NCI-H1105 (cell line): ENCODE measurements at places on chromosomes 7 and 10.

- no peak for DNase-seq
These were observed 40.4 kb downstream of the IFIT5 start for GRCh38 chr10:89454561-89455347.

DNA sequence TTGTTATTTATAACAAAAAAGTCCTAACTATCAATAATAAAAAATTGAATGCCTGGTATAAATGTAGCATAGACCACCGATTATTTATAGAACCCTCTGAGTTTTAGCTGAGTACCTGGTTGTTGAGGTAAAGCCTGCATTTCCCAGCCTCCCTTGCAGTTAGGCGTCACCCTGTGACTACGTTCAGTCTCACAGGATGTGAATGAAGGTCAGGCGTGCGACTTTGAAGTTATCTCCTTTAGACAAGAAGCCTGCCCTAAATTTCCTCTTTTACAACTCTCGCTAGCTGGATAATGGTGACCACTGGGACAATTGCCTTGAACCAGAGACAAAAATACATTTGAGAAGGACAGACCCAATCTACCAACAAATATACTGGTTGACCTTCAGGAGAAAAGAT, 67.5 kb upstream of the TES start:
- DNase-seq: no peak

DNA sequence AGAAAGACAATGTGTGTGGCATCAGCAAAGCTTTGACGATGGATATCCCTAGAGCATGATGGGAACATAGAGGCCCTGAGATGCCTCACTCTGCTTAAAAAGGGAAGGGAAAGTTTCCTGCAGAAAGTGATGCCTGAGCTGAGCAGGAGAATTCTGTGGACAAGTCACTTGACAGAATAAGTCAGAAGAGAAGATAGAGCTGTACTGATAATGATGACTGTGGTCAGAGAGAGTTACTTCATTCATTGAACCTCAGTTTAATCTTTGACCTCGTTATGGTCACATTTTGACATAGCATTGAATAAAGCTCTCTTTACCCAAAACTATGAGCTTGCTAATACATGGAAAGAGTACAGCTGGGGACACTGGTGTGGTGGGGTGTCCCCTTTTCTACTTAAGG, 7.6 kb downstream of the CUBN start:
- no peak for DNase-seq

- no peak for DNase-seq
These were observed 180.3 kb downstream of the CCDC71L start for GRCh38 chr7:106480616-106481031.

- peak; percentile 3 for DNase-seq
These were observed 18.6 kb upstream of the TMEM225B start for GRCh38 chr7:99579281-99579955.
